ENCODE measurements at places on chromosomes 1 and 21.

GRCh38 chr1:51948491-51948915, 42.0 kb downstream of the RAB3B start:
- DNase-seq: no peak

DNA sequence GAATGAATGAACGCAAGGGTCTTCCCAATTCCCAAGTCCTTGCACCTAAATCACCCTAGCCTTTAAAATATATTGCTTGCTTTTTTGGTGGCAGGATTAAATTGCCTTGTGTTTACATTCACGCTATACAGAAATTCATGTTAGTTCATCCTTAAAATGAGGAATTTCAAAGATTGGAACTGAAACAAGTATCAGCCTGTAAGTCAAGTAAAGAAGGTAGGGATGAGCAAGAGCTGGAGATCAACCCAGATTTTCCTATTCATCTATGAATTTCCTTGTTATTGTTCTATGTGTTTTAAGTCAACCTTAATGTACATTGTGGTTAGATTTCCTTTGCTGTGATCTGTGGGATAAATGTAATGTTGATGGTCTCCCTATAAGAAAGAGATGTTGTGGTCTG, 248.2 kb downstream of the NFIA start:
- no peak for DNase-seq

DNA sequence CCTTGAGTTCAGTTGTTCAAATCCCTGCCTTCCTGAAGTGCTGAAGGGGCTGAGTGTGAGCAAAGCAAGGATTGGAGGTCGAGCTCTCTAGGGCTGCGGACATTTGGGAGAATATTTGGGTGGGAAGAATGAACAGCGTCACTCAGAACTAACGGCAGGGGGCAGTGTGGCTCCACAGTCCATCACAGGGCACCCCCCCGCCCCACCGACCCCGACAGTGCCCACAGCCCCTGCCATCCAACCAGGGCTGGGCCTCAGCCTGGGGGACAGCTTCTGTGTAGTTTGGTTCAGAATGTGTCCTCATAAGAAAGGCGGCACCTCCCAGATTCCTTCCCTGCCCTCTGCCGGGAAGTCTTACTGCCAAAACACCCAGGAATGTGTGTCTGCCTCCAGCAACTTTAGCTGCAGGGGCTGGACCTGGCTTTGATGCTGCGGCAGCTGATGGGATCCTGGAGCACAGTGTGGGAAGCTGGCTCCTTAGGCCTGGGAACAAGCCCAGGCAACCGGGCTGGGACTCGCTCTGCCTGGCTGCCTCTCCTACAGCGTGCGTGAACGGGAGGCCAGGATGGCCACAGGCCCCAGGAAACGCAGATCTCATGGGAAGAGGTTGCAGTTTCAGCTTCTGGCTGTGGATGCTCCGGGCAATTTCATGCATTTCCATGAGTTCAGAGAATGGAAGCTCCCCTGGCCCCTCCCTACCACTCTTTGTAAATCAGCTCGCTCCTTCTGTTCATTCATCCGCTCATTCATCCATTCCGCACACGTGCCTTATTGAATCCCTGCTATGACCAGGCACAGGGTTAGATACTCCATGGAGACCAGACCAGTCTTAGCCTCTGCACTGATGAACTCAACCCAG, 104.9 kb upstream of the TMPRSS2 start:
- DNase-seq: peak; percentile 24

- DNase-seq: no peak
Measured at GRCh38 chr1:78224861-78225552, 179.2 kb downstream of the GIPC2 start.

GRCh38 chr1:47021070-47021469, 2.4 kb upstream of the CYP4X1 start:
- DNase-seq: no peak

GRCh38 chr1:119689511-119689910, 22.2 kb upstream of the PHGDH start:
- no peak for DNase-seq

GRCh38 chr1:109252893-109253802, 3.8 kb downstream of the CELSR2 start:
- DNase-seq: peak; percentile 38

DNA sequence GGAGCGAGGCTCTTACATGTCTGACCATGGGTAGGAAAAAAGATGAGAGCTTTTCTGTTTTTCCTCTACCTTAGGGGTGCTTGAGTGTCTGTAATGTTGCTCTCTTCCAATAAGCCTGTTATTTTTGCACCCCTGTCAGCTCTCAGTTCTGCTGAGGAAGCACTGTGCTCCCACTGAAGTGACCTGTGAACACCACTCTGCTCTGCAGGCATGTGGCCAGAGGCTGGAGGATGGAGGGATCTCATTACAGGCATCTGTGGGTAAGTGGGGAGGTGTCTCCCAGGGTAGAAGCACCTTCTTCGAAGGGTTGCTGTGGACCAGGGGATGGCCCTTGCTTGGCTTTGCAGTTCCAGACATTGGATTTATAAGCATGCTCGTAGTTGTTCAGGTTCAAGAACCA, 56.8 kb upstream of the RBM15 start:
- peak; percentile 46 for DNase-seq

DNA sequence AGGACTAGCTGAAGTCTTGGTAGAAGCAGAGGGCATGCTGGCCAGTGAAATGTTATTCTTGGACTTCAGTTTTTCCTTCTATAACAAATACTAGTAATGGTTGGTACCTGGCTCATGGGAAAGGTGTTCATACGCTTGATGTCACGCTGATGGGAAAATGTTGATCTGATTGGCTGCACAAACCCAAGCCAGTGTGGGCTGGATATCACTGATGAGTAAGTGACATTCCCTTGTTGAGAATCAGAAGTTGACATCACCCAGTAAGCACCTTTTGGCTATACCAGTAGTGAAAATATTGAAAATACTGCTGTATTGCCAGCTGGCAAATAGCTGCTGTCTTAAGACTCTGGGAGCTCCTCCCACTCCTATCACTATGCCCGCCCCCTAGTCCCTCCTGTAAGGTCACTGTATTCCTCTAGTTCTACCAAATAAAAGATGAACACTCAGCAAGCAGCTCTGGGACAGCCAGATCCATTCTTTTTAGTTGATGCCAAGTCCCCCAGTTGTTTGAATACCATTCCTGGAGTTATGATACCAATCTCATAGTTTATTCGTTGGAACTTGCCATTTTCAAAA, 168.2 kb downstream of the GRIK1 start:
- no peak for DNase-seq

GRCh38 chr21:42467140-42467983, 28.7 kb downstream of the RSPH1 start:
- peak; percentile 25 for DNase-seq
